ENCODE measurements at places on chromosomes 3 and 15. TPM values are rescaled to one million over a fixed set of nuclear protein-coding genes. Genes with fewer than 3 reads are reported as not detected.

DNA sequence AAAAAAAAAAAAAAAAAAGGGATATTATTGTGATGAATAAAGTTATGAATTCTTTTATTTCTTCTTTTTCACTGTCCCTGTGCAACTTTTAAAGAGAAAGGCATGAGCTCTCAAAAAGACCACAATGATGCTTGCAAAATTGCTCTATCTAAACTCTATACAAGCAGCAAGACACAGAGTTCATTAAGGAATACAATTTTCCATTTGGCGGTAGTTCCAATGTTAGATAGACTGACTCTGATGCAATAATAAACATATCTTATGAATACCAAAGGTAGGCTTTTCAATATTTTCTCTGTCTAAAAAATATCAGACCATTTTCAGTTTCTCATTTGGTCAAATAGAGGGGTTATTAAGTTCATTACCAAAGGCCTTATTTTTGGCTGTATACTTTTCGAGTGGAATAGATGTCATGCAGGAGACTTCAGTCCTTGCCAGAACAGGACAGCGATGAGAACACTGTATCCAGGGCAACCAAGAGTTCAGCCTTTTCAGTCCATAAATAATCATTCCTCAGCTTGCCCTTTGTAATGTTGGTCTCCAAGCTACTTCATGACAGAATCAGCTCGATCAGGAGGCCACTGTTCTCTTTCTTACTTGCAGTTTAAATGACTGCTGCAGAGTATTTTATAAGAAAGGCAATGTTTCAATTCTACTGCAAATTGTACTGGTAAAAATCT lies 162.9 kb upstream of the FAM3D start:
- no peak for DNase-seq

GRCh38 chr15:80480171-80480811 lies 76.1 kb downstream of the ARNT2 start:
- no peak for DNase-seq

Gene TRH
- not detected for total RNA-seq

Gene GOLGA8M
- not detected for total RNA-seq

- DNase-seq, result peak; percentile 94
Measured at GRCh38 chr3:125916376-125916978, 52.5 kb upstream of the ROPN1B start.

Gene CYP11A1
- not detected for total RNA-seq

Gene MAGEL2
- total RNA-seq, result 0.95 TPM

DNA sequence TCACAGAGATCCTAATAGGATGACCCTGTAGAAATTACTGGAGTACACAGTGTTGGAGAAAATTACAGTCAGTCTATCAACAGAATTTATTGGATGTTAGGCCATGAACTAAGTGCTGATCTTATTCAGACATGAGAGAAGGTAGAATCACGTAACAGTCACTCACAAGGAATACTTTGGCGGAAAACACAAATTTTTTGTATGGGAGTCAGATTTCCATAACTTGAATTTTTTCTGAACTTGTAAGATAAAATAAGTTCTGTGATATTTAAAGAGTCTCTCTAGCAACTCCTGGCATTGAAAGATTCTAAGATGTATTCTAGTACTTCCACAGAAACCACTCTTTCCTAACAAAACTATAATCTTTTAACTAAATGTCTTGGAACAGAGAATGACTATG lies 178.8 kb upstream of the MME start:
- DNase-seq, result no peak

Gene RPLP1
- 195 TPM for total RNA-seq

Gene ACVR2B
- total RNA-seq, result 7.6 TPM

DNA sequence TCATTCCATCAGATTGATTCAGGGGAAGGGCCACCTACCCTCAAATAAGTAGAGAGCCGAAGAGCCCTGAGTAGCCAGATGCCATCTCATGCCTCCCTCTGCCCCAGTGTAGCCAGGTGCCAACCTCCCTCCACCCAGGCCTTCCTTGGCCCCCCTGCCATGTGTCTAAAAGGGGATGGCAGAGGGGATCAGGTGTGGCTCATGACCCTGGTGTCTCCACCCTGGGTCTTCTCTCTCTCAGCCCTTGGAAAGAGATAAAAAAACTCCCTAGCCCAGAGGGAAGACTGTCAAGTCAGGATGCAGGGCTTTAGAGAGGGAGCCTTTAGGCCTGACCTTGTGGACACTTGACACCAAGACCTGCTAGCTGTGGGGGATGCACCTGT lies 5.2 kb downstream of the GRM2 start:
- no peak for DNase-seq

GRCh38 chr3:142028243-142028777 lies 121.0 kb downstream of the TFDP2 start:
- DNase-seq, result peak; percentile 77

GRCh38 chr15:74616996-74617395 lies 1.4 kb downstream of the CLK3 start:
- DNase-seq, result no peak

DNA sequence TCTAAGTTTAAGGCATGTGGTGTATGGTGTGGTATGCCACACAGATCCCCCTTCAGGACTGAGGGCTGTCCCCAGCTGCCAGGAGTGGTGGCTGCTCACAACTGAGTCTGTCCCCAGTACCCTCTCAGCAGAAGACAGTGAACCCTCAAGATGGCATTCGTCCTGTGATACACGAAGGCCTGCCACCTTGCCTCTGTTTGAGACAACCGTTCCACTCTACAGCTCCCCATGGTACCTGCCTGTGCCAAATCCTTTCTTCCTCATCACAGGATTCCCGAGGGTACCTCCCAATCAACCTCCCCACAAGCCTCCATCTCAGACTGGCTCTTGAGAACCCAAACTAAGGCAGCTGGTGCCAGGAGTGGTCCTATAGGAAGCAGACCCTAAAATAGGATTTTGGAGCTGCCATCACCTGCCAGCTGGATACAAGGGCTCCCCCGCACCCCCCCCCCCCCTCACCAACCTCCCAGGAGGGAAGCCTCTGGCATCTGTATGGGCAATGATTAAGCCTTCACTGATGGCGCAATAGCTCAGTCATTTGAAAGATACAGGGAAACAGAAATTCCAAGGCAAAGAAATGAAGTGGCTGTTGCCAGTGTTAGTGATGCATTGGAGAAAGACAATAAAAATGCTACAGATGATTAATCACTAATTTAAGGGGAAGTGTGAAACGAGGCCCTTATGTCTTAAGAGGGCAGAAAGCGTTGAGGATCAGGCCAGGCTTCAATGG lies 230.0 kb upstream of the LYSMD4 start:
- DNase-seq, result no peak

GRCh38 chr15:60679256-60679655 lies 200.3 kb upstream of the ICE2 start:
- no peak for DNase-seq

DNA sequence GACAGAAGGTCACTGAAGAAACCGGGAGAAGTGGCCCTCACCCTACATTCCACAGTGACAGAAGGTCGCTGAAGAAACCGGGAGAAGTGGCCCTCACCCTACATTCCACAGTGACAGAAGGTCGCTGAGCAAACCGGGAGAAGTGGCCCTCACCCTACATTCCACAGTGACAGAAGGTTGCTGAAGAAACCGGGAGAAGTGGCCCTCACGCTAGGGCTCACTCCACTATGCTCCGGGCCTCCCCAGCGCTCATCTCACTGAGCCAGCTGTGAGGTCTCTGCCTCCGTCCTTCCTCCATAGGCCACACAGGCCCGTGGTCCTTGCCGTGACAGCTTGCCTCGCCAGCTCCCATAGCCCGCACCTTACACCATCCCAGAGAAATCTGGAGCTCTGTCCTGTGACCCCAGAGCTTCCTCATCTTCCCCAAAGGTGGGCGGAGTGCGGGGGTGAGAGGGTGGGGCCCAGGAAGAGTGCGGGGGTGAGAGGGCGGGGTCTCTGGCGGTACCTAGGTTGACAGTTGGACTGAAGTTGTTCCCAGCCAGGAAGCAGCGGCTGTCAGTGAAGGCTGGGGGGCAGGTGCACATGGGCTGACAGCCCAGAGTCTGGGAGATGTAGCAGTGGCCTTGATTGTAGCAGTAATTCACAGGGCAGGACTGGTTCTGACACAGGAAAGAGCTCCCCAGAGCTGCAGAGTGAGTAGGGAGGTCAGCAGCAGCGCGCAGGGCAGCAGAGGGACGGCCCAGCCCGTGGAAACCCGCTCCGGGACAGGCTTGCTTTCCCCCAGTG lies 32.0 kb downstream of the MUC20 start:
- no peak for DNase-seq

All from SK-MEL-5 (cell line).